ENCODE measurements at places on chromosomes 3 and 15.

- peak; percentile 75 for DNase-seq
Measured at GRCh38 chr3:167913219-167913835, 177.8 kb downstream of the SERPINI1 start.

- no peak for DNase-seq
Measured at GRCh38 chr15:39154227-39154638, 426.6 kb upstream of the THBS1 start.

- DNase-seq = peak; percentile 54
Measured at GRCh38 chr3:149277331-149277813, 55.7 kb upstream of the CP start.

GRCh38 chr15:44883199-44883877 is 73.1 kb upstream of the TERB2 start:
- DNase-seq = no peak

GRCh38 chr3:126883241-126883640 is 99.7 kb upstream of the PLXNA1 start:
- DNase-seq = no peak

Measured in mesendoderm (in vitro differentiated cells).